Activated gamma-delta T cell treated with anti-CD3 and anti-CD28 coated beads, Interleukin-2, amount 50 U/mL, for 16 hours (primary cell): ENCODE measurements at places on chromosomes 3 and 15.

GRCh38 chr3:143658861-143659260 lies 189.4 kb downstream of the SLC9A9 start:
- no peak for DNase-seq

DNA sequence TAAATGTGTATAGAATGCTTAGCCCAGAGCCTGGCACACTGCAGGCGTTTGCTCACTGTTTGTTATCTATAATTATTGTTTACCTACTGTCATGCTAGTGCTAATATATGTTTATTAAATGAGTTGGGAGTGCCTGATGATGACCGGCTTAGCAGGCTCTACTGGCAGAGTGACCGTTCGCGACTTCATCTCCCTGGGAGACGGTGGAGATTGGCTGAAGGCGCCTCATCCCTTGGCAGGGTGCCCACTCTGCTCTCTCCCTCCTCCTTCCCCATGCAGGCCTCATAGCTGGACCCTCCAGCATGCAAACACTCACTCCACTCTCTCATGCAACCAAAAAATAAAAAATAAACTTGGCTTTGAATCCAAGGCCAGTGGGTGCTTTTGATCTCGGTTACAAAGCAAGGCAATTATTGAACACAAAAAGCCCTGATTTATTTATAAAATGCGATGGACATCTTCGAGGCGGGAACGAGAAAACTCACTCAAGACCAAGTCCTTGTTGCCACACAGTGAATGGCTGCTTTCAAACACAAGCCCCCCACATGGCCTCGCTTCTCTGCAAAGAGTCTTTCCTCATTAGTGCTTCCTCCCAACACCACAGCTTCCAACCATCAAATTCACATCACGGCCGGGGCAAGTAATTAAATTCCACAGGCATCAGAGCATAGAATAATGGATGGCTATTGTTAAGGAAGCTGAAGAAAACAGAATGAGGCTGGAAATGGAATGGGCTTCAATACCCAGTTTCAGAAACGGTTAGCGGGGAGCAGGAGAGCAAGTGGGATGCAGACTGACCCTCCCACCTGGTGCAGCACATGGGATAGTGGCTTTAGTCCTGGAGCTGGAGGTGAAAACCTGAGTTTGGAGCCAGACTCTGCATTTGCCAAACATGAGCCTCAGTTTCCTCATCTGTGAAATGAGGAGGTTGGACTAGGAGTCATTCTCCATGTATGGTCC lies 135.7 kb upstream of the RAD18 start:
- no peak for DNase-seq

GRCh38 chr3:127715532-127715931 lies 42.8 kb downstream of the ABTB1 start:
- DNase-seq = no peak

GRCh38 chr3:99505200-99505599 lies 133.2 kb upstream of the COL8A1 start:
- DNase-seq = no peak

DNA sequence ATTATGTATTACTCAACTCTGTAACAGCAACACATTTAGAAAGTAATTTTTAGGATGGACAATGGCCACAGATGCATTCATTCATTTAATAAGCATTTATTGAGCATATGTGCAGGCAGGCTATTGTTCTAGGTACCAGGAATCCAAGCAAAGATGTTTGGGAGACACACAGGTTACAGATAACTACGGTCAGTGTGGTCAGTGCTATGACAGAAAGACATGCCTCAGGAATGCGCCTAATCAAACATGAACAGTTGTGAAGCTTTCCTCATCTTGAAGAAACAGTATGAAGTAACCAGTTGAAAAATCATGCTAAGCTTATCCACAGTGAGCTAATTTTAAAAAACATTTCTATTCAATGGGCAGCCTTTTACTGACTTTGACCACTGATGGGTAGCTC lies 155.4 kb upstream of the CCDC54 start:
- no peak for DNase-seq

DNA sequence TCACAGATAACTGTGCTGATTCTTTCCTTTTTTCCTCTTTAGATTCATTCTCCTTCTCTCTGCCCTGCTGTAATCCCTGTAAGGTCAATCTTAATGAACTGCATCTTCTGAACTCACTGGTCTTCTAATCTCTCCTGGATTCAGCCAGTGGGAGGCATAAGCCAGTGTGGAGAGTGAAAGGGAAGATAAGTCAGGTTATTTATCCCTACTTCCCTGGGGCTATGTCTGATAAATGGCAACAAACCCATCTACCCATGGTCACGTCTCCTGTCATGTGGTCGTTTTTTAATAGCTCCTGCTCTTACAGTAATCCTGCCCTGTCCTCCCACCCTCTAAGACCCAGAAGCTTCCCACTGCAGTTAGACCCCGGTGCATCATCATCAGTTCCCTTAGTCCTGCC lies 199.6 kb upstream of the NAALADL2 start:
- no peak for DNase-seq

- no peak for DNase-seq
Measured at GRCh38 chr15:92617549-92618520, 37.7 kb downstream of the FAM174B start.

DNA sequence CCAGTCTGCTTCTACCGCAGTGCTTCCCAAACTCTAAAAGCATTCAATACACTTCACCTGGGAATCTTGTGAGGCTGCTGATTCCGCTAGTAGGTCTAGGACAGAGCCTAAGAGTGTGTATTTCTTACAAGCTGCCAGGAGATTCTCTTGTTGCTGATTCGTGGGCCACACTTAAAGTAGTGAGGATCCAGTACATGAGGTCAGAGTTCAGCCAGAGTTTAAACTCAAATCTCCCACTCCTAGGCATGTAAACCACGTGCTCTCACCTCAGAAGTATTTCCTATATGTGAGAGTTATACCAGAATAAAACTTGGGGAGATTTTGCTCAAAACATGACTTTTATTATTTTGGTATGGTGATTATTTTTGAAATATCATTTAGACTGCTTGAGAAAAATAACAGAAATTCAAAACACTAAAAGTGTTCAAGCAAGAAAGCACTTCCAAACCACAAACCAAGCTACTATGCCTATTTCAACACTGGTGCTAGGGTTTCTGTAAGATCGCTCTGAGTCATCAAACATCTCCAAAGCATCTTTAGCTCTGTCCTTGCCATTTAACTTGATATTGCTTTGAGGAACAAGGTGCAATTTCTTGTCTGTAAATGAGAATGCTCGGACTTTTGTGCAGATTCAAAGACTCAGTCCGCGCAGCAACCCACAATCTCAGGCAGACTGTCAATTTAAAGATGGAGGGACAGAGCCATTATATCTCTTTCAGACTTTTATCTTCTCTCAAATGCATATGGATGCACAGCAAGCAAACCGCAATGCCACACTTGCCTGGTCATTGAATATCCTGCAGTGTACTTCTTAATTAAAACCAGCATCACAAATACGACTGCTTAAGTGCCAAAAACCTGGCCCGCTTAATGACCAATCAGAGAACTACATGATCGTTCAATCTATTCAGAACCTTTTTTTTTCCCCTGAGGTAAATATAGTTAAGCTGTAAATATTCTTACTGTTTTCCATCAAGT lies 59.8 kb downstream of the AGTR1 start:
- no peak for DNase-seq

GRCh38 chr3:64344721-64345207 lies 119.5 kb upstream of the PRICKLE2 start:
- DNase-seq = no peak

- DNase-seq = no peak
Measured at GRCh38 chr3:45313743-45314403, 74.5 kb upstream of the LARS2 start.

DNA sequence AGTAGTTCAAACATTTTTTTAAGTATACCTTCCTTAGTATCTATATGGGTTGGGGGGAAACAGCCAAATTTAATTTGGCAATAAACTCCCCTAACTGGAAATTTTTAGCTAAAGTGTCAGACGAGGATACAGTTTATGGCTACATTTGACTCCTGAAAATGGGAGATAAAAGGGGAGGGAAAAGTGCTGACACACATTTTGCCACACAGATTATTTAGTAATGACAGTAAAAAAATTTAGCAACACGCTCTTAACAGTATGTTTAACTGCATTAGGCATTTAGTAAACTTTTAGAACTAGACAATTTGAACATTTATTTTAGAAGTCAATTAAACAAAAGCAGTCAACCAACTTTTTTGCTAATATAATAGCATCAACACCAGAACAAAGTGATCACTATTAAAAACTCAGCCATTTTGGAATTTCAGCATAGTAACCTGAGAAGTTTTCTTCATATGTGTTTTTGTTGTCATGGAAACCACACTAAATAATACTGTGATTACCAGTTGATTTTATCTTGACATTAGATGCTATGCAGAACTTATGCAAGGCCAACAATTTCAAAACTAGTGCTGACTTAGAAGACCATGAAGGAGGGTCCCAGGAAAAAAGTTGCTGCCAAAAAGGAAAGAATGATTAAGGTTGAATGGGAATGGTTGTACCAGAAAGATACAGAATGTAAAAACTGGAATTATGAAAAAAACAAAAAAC lies 47.0 kb upstream of the TFG start:
- no peak for DNase-seq

GRCh38 chr3:78918361-78919020 lies 849.3 kb downstream of the ROBO1 start:
- no peak for DNase-seq

- DNase-seq = no peak
Measured at GRCh38 chr3:146929696-146930095, 324.6 kb upstream of the PLSCR5 start.

- no peak for DNase-seq
Measured at GRCh38 chr3:131004603-131005002, 22.0 kb downstream of the ASTE1 start.

GRCh38 chr15:80991421-80991820 lies 1.8 kb upstream of the MESD start:
- DNase-seq = no peak

- no peak for DNase-seq
Measured at GRCh38 chr3:150414959-150415358, 6.9 kb downstream of the TSC22D2 start.

- no peak for DNase-seq
Measured at GRCh38 chr3:113088616-113089015, 97.8 kb downstream of the GTPBP8 start.

GRCh38 chr3:72141264-72141663 lies 356.3 kb upstream of the PROK2 start:
- DNase-seq = no peak

DNA sequence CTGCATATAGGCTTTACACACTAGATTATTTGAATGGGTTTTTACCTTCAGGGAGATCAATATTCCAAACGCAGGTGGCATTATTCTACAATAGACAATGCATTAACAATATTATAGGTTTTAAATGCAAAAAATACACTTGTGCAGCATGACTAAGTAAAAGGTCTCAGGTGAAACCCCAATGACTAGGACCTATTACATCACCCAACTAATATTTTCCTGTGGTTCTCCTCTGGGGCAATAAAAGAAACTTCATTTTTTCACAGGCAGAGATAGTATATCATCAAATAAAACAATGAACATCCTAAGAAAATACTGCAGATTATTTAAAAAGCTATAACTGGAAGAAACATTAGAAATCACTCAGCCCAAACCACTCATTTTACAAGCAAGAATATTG lies 375.3 kb downstream of the ROBO1 start:
- DNase-seq = no peak

GRCh38 chr3:19467761-19468160 lies 319.5 kb downstream of the KCNH8 start:
- DNase-seq = no peak

DNA sequence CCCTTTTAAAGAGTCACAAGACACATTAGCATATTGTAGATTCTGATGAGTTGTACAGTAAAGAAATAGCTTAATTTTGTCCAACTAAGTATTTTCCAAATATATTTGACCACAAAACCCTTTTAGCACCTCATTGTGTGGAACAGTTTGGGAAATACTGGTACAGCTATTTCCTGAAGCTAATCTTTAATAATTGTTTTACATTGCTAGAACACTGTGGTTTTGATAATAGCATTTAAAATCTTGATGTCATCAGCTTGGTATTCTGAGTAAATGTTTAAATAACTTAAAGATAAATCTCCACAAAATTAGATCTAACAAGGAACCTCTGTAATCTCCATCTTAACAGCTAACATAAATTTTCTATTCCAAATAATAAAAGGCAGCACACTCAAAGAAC lies 140.0 kb upstream of the MLF1 start:
- DNase-seq = no peak

- DNase-seq = no peak
Measured at GRCh38 chr3:80060664-80061063, 292.9 kb upstream of the ROBO1 start.

GRCh38 chr15:63372018-63372705 lies 9.5 kb downstream of the CA12 start:
- DNase-seq = no peak

DNA sequence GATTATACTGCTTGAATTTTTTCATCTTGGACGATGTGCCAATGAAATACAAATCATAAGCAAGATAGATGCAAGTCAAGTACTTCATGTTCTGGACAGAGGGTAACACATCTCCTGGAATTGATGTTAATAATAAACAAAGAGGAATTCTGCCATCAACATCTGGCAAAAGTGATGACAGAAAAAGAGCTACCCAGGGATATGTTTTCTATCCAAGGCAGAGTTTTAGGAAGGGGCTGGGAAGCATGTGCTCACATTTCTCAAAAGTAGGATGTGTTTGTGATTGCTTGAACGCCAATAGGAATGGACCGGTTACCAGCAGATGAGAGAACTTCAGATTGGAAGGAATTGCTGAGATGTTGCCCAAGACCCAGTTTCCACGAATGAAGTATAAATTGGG lies 242.6 kb upstream of the AGTR1 start:
- no peak for DNase-seq

DNA sequence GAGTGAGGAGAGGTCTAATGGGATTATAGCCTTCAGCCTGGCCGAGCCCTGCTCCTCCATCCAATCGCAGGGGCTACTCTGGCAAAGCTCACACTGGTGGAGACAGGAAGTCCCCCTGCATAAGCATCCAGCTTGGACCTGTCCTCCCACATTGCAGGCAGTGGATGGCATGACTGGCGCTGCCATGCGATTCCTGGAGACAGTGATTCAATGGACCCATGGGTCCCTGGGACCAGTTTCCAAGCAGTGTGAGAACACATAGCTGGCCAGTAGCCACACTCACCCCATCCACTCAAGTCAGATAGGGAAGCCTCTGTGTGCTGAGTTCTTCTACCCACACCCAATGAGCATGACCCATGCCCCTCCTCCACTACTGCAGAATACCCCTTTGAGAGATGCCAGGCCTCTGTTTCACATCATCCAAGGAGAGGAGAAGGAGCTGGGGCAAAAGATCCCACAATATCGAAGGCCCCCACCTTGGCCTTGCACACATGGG lies 18.1 kb upstream of the POC1A start:
- DNase-seq = no peak

DNA sequence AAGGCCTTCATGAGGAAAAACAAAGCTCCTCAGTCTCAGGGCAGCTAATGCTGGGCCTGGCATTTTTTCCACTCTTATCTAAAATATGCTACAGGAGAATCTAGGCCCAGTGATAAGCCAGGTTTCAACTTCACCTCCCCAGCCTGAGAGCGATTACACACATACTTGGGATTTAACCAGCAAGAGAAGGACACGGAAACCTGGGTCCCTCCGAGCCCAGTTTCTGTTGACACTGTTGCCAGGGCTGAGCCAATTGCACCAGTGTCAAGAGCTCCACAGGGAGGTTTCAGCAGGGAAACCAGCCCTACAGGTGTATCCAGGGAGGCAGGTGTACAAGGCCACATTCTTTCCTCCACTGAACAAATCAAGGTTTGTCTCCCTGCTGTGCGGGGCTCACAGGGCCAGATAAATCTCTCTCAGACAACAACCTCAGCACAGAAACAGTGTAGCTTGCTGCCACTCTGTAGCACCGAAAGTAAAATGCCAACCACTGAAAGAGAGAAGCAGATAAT lies 85.4 kb downstream of the MAGI1 start:
- DNase-seq = no peak

GRCh38 chr3:164465172-164465571 lies 613.1 kb downstream of the SI start:
- DNase-seq = no peak
